ENCODE measurements at places on chromosomes 2 and 18. TPM values are rescaled to one million over a fixed set of nuclear protein-coding genes. Genes with fewer than 3 reads are reported as not detected.
A peak's percentile ranks its signal among the peaks of the same experiment; 100 is the strongest.

DNA sequence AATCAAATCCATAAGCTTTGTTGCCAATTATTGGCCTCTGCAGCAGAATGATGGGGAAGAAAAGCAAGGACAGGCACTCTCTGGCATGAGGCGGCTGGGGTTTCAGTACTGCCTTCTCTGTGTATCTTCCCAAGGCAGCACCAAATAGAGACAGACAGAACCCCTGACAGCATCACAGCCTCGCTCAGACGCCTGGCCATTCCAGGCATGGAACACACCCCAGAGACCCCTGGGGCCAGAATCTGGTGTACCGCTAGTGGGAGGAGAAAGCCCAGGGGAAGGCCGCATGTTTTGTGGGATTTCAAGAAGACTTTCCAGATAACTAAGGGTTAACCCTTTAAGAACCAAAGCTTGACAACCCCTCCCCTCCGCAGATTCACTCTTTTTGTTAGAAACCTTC lies 282.1 kb downstream of the EN1 start:
- no peak for DNase-seq

DNA sequence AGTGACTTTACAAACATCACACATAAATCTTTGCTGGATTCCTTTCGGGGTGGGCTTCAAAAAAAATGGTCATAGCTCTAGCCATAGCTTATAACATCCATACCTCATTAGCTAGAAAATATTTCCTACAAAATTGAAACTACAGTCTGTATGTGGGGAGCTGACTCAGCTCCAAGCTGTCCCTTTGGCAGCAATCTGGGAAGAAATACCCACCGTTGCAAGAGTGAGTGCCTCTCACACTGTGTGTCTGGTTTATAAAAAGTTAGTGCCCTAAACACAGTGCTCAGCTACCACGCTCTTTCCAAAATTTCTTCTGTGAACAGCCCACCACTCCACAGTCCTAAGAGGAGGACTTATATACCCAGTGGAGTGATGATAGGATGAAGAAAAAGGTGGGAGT lies 170.1 kb downstream of the RBM43 start:
- no peak for DNase-seq

DNA sequence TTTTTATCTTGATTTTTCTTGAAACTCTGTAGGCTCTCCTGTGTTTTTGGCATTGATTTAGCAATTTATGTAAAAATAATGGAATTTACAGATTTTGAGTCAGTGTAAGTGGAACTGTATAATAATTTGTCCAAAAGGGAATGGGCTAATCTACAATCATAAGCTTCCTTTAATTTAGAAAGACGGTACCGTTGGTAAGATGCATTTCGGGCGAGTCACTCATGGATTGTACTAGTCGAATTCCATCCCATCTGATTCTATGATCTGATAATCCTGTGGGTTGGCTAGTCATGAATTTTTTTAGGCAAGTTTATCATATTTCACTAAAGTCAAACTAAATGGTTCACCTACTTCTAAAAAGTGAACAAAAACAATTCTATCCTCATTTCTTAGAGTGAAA lies 133.4 kb downstream of the ZNF407 start:
- DNase-seq = no peak

GRCh38 chr18:3081584-3081991 lies 68.6 kb upstream of the LPIN2 start:
- DNase-seq = no peak

DNA sequence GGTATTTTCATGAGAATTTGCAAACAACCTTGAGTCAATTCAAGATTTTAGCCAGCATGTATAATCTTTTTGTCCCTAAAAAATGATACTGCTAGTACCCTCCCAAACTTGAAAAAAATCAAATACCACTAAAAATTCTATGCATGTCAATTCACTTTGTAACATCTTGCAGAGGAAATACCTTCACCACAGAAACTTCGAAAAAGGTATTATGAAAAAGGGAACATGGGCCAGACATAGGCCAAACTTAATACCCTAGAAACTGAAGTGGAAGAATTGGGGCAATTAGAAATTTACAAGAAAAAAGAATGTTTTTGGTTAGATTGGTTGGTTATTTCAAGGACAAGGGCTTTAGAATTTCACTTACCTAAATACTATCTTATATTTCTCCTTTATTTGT lies 48.5 kb downstream of the PAX3 start:
- no peak for DNase-seq

GRCh38 chr2:120237491-120237902 lies 14.3 kb upstream of the TMEM185B start:
- DNase-seq = no peak

DNA sequence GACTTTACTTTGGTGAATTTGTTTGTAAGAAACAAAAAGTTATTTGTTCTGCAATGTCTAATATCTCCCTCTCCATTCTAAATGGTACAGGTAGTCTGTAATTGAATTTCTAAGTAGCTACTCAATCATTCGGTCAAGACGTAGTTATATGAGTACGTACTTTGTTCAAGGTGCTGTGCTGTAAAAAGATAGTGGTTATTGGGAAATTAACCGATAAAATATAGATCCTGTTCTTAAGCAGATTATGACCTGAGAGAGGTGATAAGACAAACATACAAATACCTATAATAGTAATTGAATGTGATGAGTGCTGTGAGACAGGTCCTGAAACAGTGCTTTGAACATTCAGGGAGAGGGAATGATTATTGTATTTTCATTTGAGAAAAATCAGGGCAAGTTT lies 7.1 kb downstream of the NCOA1 start:
- no peak for DNase-seq

- peak; percentile 83 for DNase-seq
Measured at GRCh38 chr2:203578759-203579643, 43.9 kb upstream of the RAPH1 start.

DNA sequence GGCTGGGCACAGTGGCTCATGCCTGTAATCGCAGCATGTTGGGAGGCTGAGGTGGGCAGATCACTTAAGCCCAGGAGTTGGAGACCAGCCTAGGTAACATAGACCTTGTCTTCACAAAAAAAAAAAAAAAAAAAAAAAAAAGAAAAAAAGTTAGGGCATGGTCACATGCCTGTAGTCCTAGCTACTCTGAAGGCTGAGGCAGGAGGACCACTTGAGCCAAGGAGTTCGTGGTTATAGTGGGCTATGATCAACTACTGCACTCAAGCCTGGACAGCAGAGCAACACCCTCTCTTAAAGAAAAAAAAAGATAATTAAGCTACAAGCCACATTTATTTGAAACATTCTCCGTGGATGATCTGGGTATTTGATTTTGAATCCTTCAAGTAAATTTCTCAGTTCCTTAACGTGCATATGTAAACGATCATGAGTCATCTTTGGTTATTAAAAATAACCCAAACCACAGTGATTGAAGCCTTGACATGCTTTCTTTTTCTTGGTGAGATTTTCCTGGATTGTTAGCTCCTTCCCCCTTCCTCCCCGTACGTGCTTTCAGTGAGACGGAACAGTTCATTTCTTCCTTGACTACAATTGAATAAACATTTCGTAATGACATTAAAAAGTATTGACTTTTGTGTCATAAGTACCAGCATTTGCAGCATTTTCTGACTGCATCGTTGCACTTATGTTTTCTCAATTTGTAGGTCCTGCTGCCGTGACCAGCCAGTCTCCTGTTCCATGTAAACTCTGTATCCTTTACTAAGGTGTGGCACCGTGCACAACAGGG lies 20.3 kb downstream of the RMC1 start:
- DNase-seq = no peak

DNA sequence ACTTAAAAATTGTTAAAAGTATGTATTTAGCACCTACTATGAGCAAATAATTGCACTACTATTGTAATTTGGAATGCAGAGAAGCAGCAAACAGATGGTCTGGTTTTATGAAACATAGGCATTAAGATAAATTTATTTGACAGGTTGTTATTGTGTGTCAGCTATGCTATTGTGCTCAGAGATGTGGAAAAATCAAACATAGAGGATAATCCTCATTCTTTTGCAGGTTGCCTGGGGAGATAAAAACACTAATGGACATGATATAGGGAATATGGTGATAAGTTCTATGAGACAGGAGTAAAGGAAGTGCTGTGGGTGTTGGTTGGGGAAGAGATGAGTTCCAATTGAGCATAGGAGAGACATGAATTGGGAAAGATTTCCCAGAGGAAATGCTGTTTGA lies 71.3 kb downstream of the PPP1R1C start:
- DNase-seq = no peak

- no peak for DNase-seq
Measured at GRCh38 chr2:215324811-215325210, 13.0 kb downstream of the ATIC start.

DNA sequence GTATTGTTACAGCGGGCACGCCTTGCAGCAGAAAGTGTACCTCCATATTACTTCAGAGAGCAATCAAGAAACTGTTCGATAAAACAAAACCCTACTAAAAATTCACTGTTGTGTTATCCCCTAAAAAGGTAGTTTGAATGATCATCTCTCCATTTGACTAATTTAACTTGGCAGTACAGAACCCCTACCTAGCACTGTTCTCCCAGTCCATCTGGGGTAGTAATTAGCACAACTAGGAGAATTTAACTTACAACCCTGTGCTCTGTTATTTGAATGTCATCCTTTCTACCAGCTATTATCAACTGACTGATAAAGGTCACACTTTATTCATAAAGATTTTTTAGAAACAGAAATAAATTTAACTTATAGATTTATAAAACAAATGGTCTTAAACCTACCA lies 121.2 kb downstream of the EPB41L3 start:
- DNase-seq = no peak

- DNase-seq = no peak
Measured at GRCh38 chr18:2168022-2168421, 403.3 kb downstream of the METTL4 start.

DNA sequence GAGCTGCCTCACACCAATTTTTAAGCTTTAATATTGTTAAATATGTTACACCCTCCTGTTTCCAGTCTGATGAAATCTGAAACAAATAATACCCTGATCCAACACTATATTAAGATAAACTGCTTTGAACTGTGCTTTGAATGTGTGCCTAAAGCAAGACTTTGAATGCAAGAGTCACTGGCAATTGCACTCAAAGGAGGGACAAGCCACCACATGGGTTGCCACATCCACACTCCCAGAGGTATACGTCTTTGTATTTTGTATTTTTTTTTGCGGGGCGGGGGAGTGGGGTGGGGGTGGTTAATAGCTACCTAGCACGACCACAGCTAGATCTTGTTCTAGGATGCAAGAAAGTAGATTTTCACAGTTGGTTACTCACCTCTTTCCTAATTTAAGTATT lies 1.8 kb upstream of the ZEB2 start:
- DNase-seq = no peak

- no peak for DNase-seq
Measured at GRCh38 chr2:46569061-46569560, 89.7 kb downstream of the TMEM247 start.

- DNase-seq = peak; percentile 45
Measured at GRCh38 chr2:240235149-240235803, 94.8 kb upstream of the OTOS start.

- DNase-seq = no peak
Measured at GRCh38 chr2:43419876-43420275, 176.0 kb downstream of the THADA start.

DNA sequence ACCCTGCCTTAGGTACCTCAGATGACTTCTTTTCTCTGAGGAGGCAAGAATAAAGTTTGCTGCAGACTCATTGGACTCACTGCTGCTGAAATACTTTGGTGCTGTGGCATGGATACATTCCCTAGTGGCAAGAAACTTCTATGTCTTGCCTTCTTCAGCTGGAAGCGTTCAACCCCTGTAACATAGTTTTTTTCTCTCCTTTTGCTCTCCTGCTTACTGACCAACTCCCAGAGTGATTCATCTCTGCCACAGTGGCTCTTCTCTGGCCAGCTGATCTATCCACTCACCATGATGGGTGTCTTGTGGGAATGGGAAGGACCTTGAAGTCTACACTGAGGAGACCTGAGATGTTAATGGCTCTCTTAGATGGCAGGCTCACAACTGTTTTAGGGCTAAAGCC lies 309.3 kb upstream of the LRRTM4 start:
- no peak for DNase-seq

DNA sequence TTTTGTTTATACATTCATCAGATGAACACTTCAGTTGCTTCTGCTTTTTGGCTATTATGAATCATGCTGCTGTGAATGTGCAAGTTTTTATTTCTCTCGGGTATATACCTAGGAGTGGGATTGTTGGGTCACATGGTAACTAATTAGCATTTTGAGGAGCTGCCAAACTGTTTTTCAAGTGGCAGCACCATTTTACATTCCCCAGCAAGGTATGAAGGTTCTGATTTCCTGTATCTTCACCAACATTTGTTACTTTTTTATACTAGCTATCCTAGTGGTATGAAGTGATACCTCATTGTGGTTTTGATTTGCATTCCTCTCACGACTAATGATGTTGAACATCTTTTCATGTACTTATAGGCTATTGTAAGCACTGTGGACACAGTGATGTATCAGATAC lies 53.9 kb downstream of the DYNC1I2 start:
- no peak for DNase-seq

DNA sequence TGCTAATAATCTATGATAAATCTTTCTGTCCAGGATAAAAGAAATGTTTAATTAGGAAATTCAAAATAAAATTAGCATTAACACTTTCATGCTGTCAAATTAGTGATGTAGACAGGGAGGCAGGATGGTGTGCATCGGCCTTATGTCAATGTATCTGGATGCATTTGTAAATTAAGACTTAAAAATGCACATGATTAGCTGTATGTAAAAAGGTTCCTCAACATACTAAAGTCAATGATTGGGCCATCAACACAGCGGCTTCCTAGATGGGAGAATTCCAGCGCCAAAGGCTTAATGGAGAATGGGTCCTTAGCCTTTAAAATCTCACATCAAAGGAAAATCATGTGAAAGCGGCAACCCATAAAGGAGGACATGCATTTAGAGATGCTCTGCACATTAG lies 77.5 kb upstream of the ZEB2 start:
- no peak for DNase-seq

GRCh38 chr18:3526421-3527354 lies 76.7 kb downstream of the TGIF1 start:
- DNase-seq = no peak

- no peak for DNase-seq
Measured at GRCh38 chr2:188272121-188272520, 19.6 kb upstream of the GULP1 start.

- no peak for DNase-seq
Measured at GRCh38 chr2:34848691-34849090, 1249.6 kb upstream of the FAM98A start.

The C1GALT1C1L gene
- not detected for total RNA-seq

The ANKRD30B gene
- total RNA-seq = 2.5 TPM

The LOXHD1 gene
- total RNA-seq = not detected

The SERPINB11 gene
- total RNA-seq = not detected

The SPIRE1 gene
- 7.1 TPM for total RNA-seq

The DSG4 gene
- not detected for total RNA-seq

The ASXL3 gene
- total RNA-seq = 3.3 TPM

The IL18R1 gene
- total RNA-seq = 6.3 TPM
